Fibroblast of skin of right quadriceps (primary cell): ENCODE measurements at places on chromosomes 1 and 21.
A peak's percentile ranks its signal among the peaks of the same experiment; 100 is the strongest.

DNA sequence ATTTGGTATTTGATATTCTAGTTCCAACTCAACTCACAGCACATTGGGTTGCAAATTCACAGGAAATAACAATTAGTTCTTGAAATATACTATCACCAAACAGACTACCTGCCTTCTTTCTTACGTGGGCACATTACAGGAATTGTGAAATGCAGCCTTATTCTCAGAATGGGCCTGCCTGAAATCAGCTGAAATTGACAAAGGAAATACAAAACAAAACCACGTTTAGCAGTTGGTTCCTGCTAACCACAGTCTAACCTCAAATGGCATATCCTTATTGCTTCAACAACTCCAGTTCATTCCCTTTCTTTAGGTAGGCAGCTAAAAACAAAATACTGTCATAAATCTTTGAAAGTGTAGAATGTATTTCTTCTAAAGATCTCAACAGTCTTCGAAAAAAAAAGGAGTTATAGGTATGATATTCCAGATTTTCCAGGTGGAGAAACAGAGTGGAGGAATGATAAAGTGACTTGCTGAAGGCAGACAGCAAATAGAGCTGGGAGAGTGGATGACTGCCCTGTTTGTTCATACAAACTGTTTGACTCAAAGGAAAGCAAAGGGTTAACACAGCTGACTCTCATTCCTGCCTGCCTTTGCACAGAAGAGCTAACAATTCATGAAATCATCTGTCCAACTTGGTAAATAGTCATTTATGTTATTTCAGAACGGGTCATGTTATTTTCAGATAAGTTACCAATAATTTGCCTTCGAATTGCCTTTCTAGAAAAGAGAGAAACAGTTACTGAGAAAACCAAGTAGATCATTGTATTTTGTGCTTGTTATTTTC is 1.6 kb upstream of the GREM2 start:
- no peak for DNase-seq

GRCh38 chr1:169890761-169891538 is 2.7 kb downstream of the SCYL3 start:
- DNase-seq, result no peak

DNA sequence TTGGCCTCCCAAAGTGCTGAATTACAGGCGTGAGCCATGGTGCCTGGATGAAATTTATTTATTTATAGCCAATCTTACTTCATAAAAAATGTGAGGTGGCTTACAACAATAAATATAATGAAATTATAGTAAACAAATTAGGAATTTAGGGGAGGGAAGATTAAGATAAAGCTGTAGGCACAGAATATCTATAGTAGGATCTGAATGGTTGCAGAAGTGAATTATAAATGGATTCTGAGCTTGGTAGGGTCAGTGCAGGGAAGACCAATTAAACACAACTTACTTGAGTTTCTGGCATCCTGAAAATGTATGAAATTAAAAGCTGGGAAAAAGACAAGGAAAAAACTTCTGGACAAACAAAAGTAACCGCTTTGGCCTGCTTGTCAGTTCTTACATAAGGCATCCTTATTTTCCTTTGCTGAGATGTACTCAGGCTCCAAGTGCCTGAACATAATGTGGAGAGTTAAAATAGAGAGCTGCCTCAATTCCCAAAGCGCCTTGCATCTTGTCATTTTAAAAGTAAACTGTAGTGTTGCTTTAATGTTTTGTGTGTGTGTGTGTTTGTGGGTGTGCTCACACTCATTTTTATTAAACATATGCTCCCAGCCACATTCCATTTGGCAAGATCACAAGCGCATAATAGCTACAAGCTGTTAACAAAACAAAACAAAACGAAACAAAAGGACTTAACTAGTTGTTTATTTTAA is 247.3 kb downstream of the S1PR1 start:
- no peak for DNase-seq

DNA sequence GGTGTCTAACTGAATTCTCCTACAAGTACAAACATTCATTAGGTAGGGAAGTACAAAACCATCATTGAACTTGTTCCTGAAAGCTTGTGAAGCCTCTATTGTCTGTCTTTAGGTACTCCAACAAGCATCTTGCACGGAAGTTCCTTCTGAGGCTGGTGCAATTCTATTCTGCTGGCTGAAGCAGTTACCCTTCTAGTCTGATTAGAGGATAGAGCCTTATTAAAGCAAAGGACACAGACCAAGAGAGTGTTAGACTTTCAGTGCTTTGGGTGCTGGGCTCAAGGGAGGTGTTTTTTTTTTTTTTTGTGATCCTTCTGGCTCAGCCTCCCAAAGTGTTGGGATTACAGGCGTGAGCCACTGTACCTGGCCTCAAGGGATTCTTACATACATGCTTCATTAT is 43.8 kb downstream of the HHAT start:
- DNase-seq, result no peak

GRCh38 chr1:219412772-219413171 is 200.1 kb downstream of the ZC3H11B start:
- peak; percentile 86 for DNase-seq

DNA sequence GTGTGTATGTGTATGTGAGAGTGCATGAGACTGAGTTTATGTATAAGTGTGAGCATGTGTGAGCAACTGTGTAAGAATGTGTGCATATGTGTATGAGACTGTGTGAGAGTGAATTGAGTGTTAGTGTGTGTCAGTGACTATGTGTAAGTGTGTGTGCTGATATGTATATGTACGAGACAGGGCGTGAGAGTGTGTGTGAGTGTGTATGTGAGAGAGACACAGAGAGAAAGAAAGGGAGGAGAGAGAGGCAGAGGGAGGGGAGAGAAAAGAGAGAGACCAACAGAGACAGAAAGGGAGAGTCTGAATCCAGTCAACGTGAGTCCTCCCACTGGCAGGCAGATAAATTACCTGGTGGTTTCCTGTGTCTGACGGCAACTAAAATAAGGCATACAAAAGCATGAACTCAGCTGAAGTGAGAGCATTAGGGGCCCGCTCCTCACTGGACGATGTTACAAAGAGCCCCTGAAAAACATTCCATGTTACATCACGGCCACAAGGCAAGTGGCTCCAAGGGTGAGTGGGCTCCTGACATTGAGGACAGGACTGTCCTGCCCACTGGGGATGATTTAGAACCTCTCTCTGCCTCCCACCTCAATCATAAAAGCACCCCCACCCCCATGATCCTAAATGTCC is 66.6 kb upstream of the TIAM1 start:
- DNase-seq, result no peak

DNA sequence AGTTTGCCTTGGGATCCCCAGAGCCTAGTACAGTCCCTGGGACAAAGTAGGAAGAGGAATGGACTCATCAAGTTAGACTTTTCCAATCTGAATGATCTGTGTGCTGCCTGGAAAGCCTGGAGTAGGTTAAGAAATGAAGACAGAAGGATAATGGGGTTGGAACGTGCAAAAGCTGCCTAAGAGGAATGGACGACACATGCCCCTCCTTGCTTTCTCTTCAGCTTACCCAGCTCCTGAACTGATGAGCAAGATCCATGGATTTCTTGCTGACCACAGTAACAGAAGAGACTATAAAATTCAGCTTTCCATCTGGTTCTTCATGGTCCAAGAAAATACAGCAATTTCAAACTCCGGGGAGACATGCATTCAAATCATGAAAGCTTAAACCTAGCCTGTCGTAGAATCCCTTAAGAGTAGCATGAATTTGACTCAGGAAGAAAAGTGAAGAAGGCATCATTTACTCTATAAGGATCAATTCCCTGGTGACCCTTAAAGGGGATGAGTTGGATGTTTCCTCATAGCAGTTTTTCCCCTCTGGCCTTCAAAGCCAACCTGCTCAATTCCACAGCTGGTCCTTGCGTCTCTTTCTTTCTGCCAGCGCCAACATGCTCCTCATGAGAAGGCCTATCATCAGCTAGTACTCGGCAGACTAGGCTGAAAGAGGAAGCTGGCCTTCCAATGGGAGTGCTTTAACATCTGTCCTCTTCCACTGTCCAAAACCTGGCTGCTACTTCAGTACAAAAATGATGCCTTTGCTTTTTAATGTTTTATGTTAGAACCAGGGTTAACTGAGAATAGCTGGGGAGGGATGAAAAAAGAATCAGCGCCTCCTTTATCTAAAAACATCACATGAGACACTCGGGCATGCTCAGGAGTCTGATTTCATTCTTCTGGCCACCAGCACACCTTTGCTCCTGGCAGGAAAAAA is 5.7 kb upstream of the PEF1 start:
- DNase-seq, result no peak

GRCh38 chr1:201625226-201625761 is 86.4 kb downstream of the NAV1 start:
- peak; percentile 97 for DNase-seq

DNA sequence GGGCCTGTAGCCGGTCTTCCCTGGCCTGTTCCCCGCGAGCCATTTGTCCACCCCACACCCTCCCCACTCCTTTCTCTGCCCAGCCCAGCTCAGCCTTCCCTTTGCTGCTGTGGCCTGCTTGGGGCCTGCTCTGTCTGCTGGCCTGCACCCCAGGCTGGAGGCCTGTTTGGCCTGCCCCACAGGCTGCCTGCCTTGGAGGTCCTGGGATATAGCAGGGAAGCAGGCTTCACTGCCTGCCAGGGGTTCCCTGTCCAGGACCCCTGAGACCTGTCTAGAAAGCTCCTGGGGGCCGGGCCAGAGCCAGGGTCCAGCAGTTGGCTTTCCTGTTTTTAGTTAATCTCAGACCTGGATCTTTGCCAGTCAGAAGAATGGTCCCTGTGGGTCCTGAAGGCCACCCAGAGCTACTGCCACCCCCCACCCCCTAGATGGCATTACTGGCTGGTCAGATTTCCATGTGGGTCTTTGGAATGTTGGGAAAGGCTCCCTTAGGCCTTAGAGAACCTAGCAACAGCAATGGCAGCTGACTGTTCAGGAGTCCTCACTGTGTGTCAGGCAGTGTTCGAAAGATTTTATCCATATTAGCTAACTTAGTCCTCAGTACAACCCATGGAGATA is 7.7 kb downstream of the ZNF362 start:
- DNase-seq, result no peak

GRCh38 chr1:201648066-201648906 is 109.4 kb downstream of the NAV1 start:
- DNase-seq, result peak; percentile 81

DNA sequence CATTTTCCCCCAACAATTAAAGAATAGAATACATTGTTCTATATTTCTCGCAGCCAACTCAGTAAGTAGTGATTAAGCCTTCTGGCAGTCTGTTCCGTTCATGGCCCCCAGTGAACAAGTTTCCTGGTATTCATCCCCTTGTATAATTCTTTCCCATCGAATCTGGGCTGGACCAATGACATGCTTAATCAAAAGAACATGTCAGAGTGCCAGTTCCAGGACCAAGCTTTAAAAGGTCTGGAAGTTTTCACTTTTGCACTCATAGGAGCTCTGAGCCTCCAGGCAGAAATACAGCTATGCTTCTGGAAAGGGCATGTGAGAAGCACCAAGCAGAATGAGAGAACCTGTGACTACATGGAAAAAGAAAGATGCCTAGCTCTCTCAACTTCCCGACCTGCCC is 22.5 kb upstream of the DPYD start:
- peak; percentile 93 for DNase-seq

DNA sequence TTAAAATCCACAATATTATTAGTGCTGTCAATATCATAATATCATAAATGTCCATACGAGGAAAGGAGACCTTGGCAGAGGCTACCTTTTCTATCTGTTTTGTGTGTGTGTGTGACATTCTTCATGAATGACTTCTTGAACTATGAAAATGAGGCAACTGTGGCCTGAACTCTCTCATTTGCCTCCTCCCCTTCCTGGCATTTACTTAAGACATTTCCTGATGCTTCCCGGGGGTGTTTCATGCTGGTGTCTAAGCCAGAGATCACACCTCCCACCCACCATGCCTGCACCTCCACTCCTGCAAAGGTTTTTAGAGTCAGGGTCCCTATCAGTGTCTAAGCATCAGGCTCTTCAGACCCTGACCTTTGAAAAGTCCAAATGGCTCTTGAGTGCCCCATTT is 420.9 kb downstream of the KIF26B start:
- DNase-seq, result peak; percentile 38

DNA sequence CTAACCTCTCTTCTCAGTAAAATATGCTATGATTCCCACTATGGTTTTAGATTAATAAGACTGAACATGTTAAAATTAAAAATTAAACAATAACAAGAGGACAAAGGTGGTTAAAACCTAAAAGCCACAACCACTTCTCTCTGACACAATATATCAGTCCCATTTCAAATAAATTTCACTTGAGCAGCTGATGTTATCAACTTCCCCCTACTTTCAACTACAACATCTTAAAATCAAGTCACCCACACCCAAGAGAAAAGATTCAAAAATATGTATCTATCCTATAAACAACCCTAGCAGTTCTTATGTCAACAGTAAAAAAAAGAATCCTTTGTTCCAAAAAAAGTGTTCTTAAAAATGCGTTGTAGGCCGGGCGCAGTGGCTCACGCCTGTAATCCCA is 7.5 kb downstream of the PUM1 start:
- DNase-seq, result no peak

GRCh38 chr1:6868660-6869380 is 83.6 kb downstream of the CAMTA1 start:
- no peak for DNase-seq

- no peak for DNase-seq
Observed at GRCh38 chr1:22197644-22198043, 54.7 kb upstream of the WNT4 start.

DNA sequence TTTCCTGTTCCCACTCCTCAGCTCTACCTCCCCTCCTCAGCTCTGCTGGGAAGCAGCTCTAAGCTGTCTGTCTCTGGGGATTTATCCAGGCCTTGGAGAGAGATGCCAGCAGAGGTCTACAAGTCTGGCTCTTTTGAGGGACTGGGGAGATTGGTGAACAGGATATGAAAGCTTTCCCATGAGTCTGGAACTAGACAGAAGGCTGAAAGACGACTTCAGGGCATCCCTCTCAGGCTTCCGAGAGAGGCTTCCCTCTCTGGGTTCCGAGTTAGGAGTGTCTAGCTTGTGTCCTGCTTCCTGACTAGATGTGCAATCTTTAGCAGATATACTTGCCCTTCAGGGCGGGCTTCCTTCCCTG is 733 bp downstream of the TMEM35B start:
- DNase-seq, result peak; percentile 43

DNA sequence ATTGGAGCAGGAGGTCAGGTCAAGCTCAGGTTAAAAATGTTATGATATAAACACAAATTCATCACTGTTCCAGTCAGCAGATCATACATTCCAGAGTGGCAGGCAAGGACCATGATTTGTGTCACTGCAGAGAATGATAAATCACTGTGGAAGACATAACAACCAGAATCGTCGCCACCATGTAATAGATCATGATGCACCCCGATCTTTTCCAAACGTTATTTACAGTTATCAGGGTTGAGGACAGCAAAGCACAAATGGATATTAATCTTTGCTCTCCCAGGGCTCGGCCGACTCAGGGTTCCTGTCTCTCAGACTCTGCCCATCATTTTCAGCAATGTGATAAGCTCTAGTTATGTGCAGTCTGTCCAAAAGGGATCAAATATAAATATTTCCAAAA is 122.7 kb downstream of the ZBTB18 start:
- DNase-seq, result peak; percentile 86

DNA sequence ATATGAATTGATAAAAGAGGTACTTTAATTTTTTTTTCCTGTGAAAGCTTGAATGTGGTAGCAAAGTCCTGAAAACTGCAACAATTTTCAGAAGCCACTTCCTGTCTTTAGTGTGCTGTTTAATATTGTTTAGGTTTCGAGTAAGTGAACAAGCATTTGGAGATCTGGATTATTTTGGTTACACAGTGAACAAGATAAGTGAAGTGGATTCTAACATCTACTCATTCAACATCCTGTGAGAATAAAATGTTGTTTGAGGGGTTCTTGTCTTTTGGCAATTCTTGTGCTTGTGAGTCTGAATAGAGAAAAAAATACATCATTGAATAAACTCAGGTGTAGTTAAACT is 35.2 kb upstream of the PLA2G4A start:
- DNase-seq, result no peak

GRCh38 chr1:184152974-184153373 is 101.4 kb downstream of the TSEN15 start:
- DNase-seq, result no peak
